ENCODE measurements at places on chromosomes 13 and 19.

GRCh38 chr13:38358684-38359083 lies 9.0 kb downstream of the UFM1 start:
- DNase-seq, result no peak

- no peak for DNase-seq
These were observed 18.3 kb downstream of the ATP4B start for GRCh38 chr13:113639616-113640262.

DNA sequence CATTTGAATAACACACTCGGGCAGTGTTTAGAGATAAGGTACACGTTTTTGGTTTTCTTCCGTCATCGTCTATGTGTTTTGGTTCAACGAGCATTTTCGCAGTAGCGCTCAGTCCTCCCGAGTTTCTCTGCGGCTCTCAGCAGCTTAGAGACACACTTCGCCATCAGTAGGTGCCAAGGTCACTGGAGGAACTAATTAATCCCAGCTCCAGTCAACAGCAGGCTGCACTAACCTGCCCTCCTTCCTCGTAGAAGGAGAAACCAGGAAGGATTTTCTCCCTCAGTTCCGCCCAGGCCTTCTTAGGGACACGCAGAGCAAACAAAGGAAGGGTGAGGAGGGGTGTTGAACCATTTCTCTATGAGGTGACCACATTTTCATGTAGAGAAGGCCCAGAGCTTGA lies 12.6 kb downstream of the MBNL2 start:
- DNase-seq, result no peak

DNA sequence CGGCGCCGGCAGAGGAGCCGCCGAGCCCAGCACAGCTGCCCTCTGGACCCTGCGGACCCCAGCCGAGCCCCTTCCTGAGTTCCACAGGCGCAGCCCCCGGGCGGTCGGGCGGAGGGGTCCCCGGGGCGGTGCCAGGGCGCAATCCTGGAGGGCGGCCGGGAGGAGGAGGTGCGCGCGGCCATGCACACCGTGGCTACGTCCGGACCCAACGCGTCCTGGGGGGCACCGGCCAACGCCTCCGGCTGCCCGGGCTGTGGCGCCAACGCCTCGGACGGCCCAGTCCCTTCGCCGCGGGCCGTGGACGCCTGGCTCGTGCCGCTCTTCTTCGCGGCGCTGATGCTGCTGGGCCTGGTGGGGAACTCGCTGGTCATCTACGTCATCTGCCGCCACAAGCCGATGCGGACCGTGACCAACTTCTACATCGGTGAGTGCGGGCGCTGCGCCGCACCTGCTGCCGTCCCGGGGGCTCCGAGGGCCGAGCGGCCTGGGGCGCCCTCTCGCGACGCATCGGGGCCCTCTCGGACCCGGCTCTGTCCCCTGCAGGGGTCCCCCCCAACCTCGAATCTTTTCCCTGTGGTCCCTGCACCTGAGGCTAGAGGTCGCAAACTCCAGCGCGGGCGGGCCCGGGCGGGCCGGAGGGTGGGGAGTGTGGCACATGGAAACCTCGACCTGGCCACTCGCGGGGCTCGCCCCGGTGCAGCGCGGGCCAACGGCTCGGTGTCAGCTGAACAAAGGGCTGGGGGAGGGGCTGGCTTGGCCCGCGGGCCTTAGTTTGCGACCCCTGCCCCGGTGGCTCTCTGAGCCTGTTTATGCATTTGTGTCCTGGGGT lies at the start of gene KISS1R:
Gene KISS1R, plus strand, starts transcription at position 11 of the 829 bp plus-strand sequence. Its CDS starts 170 bp downstream, at position 181.
- no peak for DNase-seq

GRCh38 chr13:74273581-74273980 lies 139.4 kb upstream of the KLF12 start:
- no peak for DNase-seq

DNA sequence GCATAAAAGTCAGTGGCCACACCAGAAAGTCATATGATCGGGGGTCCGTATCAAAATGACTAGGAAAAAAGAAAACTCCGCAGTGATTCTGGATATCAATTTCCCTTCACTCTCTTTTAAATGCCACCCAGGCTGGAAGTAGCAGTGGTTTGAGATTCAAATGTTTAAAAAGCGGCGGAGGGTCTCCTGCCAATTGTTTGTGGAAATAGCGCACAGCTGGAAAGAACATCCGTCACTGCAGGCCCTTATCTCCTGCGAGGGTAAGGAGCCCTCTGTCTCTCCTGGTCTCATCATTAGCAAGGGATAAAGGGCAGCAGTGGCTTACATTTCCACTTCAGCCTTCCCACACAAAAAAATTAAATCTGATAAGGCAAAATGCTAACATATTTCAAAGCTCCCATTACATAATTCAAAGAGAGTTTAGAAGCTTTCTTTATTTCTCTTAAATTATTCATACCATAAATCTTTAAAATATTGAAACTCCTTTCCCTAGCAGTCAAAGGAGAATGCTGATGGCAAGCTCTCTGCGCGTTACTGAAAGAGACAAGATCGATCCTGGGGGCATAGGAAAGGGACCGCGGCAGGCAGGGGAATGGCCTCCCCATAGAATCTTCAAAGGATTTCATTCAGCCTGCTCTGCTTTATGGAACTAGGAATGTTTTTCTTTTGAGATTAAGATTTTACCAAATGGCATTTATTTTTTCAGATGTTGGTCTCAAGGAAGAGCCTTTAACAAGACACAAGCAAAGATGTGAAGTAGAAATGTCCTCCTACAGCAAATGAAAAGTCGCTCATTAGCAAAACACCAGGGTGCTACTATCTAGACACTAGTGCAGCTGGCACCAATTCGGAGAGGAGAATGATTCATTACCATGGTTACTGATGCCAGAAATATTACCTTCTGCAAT lies 35.0 kb downstream of the AMER2 start:
- peak; percentile 14 for DNase-seq

DNA sequence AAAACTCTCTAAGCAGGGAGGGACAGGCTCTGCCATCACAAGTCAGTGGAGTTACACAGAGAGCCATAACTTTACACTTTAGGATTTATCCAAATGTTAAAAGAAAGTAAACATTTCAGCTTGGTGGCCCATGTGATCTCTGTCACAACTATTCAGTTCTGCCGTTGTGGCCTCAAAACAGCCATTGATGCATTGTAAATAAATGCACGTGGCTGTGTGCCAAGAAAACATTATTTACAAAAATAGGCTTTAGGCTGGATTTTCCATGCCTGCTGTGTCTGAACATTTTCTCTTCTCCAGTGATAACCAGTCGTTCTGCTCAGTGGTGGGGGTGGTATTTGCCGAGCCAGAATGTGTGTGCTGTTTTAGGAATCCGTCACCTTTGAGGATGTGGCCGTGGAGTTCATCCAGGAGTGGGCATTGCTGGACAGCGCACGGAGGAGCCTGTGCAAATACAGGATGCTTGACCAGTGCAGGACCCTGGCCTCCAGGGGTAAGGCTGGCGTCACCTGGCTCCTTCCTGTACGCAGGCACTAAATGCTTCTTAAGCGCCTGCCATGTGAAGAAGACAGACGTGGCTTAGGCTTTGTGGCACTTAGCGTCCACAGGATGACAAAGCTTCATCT lies 4.9 kb downstream of the ZNF333 start:
- no peak for DNase-seq

GRCh38 chr19:10473192-10473591 lies 30.0 kb downstream of the KEAP1 start:
- no peak for DNase-seq

DNA sequence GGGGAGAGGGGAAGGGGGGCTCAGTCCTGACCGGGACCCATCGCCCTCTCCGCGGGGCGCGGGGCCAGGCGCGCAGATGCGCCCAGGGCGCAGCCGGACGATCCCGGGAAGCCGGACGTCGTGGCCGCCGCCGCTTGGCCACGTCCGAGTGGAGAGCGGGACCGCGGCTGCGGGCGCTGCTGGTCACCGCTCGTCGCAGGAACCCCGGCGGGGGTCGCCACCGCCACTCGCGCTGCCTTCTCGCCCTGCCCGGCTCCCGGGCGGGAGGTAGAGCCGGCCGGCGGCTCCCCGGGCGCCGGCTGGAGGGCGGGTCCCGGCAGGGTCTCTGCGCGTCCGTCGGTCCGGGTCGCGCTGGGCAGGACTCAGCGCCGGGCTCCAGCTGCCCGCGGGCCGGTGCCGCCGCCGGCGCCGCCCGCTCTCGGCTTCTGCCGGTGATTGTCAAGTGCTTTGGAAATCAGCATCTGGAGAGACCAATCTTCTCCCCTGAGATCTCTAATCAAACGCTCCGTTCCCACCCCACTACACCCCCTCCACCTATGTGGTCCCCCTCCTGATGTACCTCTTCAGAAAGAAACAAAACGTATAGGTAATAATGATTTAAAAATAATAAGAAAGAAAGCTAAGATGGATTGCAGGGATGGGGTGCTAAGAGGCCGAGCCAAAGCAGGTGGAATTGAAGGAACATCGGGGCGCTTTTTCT lies 464.4 kb downstream of the ITGBL1 start:
- DNase-seq, result no peak

DNA sequence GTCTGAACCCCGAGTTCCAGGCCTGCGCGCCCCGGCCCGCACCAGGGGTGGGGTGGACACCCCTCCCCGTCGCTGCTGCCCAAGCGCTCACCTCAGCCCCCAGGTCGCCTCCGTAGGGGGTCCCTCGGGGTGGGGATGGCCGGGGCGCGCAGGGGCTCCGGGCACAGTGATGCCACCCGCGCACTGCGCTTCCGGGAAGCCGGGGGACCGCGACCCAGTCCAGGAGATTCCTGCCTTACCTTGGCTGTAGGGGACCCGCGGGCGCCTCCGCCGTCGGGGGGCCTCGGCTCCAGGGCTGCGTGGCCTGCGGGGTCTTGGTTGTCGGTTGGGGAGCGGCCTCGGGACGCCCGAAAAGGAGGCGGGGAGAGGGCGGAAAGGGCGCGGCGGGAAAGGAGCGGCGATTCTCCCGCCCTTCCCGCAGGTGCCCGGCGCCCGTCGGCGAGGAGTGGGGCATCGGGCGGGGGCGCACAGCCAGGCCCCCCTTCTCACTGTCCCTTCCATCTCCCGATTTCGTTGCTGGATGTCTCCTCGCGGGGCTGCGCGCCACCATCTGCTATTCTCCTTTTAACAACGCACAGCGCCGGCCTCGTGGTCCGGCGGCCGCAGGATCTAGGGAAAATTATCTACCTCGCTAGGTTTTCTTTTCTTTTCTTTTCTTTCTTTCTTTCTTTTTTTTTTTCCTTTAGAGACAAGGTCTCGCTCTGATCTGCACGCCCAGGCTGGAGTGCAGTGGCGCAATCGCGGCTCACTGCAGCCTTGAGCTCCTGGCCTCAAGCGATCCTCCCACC lies at the start of gene KEAP1:
Gene KEAP1, minus strand, starts transcription at position 355 of the 788 bp plus-strand sequence. CDS start 3,323 bp downstream, outside the sequence.
- no peak for DNase-seq

GRCh38 chr19:4448147-4448985 lies 9.2 kb downstream of the UBXN6 start:
- DNase-seq, result no peak

DNA sequence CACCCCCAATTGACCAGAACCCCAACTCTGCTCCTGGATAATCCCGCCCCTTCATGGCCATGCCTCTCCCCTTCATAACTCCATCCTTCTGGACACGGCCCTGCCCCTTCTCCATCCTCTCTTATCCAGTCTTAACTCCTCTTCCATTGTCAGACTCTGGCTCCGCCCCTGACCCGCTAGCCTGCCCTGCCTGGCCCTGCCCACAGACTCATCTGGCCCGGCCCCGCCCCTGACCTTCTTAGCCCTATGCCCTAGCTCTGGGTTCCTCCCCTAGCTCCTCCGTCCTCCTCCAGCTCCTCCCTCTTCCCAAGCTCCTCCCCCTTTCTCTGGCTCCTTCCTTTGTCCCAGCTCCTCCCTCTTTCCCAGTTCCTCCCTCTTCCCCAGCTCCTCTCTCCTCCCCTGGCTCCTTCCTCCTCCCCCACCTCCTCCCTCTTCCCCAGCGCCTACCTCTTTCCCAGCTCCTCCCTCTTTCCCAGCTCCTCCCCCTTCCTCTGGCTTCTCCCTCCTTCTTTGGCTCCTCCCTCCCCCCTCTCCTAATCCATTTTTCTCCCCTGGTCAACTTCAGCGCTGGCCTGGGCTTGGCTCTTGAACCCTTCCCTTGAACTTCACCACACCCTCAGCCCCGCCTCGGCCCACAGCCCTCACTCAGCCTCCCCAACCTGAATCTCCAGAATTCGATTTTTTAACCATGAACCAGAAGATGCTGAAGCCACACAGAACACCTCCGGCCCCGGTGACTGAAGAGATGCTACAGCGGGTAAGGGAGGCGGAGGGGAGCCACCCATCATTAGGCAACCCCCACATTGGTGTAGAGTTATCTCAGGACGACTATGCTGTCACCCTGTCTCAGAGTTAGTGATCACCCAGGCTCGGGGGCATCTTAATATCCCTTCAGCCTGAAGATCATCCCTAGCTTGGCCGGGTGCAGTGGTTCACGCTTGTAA lies 9.2 kb upstream of the ZNF358 start:
- no peak for DNase-seq
